ENCODE measurements at places on chromosomes 1 and 21. TPM values are rescaled to one million over a fixed set of nuclear protein-coding genes. Genes with fewer than 3 reads are reported as not detected.

Gene OR6F1
- total RNA-seq: not detected

Gene DDR2
- total RNA-seq: 0.38 TPM

Gene FAM78B
- 0.62 TPM for total RNA-seq

Gene SPATA1
- 1.5 TPM for total RNA-seq

Gene HUNK
- 0.54 TPM for total RNA-seq

Gene HSD11B1
- total RNA-seq: not detected

Gene PCAT6
- 0.80 TPM for total RNA-seq

Gene EVA1C
- 10.9 TPM for total RNA-seq

Gene LAD1
- total RNA-seq: not detected

Gene GRIK3
- total RNA-seq: not detected

Gene S100A16
- not detected for total RNA-seq

Gene KCNE1
- 0.14 TPM for total RNA-seq

Gene GFI1
- 85.0 TPM for total RNA-seq

Gene CCDC181
- total RNA-seq: 0.52 TPM

DNA sequence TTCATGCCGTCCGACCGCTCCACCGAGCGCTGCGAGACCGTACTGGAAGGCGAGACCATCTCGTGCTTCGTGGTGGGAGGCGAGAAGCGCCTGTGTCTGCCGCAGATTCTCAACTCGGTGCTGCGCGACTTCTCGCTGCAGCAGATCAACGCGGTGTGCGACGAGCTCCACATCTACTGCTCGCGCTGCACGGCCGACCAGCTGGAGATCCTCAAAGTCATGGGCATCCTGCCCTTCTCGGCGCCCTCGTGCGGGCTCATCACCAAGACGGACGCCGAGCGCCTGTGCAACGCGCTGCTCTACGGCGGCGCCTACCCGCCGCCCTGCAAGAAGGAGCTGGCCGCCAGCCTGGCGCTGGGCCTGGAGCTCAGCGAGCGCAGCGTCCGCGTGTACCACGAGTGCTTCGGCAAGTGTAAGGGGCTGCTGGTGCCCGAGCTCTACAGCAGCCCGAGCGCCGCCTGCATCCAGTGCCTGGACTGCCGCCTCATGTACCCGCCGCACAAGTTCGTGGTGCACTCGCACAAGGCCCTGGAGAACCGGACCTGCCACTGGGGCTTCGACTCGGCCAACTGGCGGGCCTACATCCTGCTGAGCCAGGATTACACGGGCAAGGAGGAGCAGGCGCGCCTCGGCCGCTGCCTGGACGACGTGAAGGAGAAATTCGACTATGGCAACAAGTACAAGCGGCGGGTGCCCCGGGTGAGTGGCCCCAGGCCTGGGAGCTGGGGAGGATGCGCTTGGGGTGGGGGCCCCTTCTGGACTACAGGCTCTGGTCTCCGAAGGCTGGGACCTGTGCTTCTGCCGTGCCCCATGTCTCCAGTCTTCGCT, 1.1 kb downstream of the SKI start:
- H3K27ac ChIP-seq: peak overlapping the region; percentile 94
- peak; percentile 70 for DNase-seq
- H3K27me3 ChIP-seq: no peaks in the 10 kb centered on the region
- H3K4me1 ChIP-seq: peaks cover 30% of the 10 kb centered on the region
- H3K4me3 ChIP-seq: peak overlapping the region; percentile 97
- H3K36me3 ChIP-seq: peaks cover 28% of the 10 kb centered on the region

DNA sequence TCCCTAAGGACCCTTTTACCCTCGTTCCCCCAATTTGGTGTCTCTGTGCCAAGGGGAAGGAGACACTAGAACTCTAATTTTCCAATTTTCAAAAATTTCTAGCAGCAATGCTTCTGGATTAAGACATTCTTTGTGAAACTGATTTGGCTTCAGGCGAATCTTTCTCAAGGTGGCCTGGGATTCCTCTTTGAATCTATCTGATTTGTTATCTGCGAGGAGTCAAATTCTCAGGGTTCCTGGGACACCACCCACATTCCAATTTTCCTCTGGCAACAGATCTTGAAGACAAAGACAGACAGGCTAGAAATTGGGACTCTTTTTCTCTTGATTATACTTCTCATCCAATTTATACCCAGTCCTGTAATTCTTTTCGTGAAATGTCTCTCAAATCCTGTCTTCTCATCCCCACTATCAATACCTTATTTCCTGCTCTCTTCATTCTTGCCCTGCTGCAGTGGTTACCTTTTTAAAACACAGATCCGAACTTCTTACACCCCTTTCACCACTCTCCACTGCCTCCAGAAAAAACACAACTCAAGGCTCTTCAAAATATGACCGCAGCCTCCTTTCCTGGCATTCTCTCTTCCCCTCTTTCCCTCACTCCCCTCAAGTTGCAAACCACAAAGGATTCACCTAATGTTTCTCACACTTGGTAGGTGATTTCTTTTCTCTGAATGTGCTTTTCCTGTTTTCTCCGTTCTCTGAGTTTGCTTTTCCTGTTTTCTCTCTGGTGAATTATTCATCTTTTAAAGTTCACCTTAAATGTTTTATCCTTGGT, 2.7 kb upstream of the MPZL1 start:
- H3K27ac ChIP-seq: no peak overlapping the region
- peaks cover 11% of the 10 kb centered on the region for H3K27me3 ChIP-seq
- peaks cover 35% of the 10 kb centered on the region for H3K4me1 ChIP-seq
- DNase-seq: no peak

DNA sequence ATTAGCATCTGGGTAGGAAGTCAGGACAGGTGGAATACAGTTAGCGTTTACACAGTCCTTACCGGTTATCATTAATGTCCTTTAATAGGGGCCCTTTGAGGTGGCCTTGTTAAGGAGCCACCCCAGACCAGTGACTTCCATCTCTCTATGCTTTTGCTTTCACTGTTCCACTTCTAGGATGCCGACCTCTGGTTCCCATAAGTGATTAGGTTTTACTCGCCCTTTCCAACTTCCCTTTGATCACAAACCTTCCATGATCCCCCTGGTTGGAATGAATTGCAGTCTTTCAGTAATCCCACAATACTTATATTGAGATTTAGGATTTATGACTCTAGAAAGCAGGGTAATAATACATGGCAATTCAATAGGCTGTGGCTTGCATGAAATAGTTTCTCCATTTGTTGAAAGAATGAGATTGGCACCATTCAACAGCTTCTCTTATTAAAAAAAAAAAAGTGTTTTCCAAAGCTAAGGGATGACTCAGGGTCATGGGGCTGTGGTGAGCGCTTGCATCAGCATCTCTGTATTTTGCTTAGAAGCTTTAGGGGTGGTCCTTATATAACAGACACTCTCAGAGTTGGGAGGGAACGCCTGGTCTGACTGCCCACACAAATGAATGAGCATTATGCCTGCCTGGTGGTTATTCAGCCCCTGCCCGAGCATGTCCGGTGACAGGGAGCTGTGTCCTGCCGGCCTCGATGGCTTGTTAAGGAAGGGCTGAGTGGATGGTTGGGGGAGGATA, 110.5 kb downstream of the CNIH3 start:
- no peaks in the 10 kb centered on the region for H3K36me3 ChIP-seq
- peaks cover 2% of the 10 kb centered on the region for H3K27me3 ChIP-seq
- no peak for DNase-seq
- no peak overlapping the region for H3K4me3 ChIP-seq

- peak overlapping the region; percentile 89 for H3K4me3 ChIP-seq
- peaks cover 4% of the 10 kb centered on the region for H3K27me3 ChIP-seq
- peaks cover 37% of the 10 kb centered on the region for H3K4me1 ChIP-seq
- peak; percentile 68 for DNase-seq
- peaks cover 7% of the 10 kb centered on the region for H3K36me3 ChIP-seq
- peak overlapping the region; percentile 94 for H3K27ac ChIP-seq
Observed at GRCh38 chr1:223845037-223845809, 524 bp downstream of the TP53BP2 start.

GRCh38 chr1:192108161-192108560, 50.1 kb upstream of the RGS18 start:
- DNase-seq: no peak
- H3K27ac ChIP-seq: no peak overlapping the region

DNA sequence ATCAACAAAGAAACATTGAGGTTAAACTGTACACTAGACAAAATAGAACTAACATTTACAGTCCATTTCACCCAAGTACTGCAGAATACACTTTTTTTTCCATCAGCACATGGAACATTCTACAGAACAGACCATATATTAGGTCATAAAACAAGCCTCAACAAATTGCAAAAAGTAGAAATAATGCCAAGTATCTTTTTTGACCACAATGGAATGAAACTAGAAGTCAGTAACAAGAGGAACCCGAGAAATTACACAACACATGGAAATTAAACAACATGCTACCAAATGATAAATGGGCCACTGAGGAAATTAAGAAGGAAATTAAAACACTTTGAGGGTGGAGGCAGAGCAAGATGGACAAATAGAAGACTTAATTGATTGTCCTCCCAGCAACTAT, 8.4 kb upstream of the C1orf185 start:
- H3K4me3 ChIP-seq: no peak overlapping the region
- H3K27me3 ChIP-seq: peaks cover 52% of the 10 kb centered on the region
- H3K36me3 ChIP-seq: no peaks in the 10 kb centered on the region
- no peak for DNase-seq
- no peak overlapping the region for H3K27ac ChIP-seq

DNA sequence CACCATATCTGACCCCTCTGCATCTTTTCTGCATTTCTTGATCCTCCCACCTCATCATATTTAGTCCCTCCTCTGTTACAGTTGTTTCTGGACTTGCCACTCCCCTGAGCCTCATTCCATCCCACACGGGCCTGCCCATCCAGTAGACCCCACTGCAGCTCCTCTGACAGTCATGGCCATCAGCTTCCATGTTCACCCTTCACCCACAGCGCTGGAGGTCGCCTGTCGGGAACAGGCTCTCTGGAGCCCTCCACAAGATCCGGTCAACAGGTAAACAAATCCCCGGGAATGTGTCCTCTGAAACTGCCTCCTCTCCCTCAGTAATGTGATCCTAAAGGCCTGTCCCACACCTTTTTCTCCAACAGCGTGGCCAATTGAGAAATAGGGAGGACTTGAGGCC, 31.3 kb downstream of the SYF2 start:
- no peaks in the 10 kb centered on the region for H3K27me3 ChIP-seq
- H3K4me1 ChIP-seq: peaks cover 14% of the 10 kb centered on the region
- no peak overlapping the region for H3K27ac ChIP-seq

DNA sequence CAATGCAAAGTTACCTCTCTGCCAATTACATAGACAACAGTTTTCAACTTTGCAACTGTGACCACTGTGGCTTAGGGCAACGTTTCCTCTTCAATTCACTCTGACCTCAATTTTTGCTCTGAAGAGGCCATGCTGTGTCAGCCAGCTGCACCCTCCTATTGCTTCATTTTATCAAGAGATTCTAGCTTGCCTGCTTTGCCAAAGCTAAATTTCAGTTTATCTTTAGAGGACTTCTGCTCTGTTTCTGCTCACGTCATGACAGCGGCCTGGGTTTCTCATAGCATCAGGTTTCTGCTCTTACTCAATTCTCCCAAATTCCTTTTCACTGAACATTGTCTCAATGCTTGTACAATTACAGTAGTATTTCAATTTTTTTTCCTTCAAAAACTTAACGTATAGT, 154.6 kb downstream of the PLA2G4A start:
- H3K4me1 ChIP-seq: no peaks in the 10 kb centered on the region
- H3K36me3 ChIP-seq: no peaks in the 10 kb centered on the region
- no peak overlapping the region for H3K4me3 ChIP-seq
- H3K27me3 ChIP-seq: peaks cover 5% of the 10 kb centered on the region

GRCh38 chr1:234134878-234135277, 230.4 kb downstream of the SLC35F3 start:
- no peaks in the 10 kb centered on the region for H3K36me3 ChIP-seq
- no peak overlapping the region for H3K27ac ChIP-seq
- no peak for DNase-seq
- H3K27me3 ChIP-seq: peaks cover 9% of the 10 kb centered on the region

DNA sequence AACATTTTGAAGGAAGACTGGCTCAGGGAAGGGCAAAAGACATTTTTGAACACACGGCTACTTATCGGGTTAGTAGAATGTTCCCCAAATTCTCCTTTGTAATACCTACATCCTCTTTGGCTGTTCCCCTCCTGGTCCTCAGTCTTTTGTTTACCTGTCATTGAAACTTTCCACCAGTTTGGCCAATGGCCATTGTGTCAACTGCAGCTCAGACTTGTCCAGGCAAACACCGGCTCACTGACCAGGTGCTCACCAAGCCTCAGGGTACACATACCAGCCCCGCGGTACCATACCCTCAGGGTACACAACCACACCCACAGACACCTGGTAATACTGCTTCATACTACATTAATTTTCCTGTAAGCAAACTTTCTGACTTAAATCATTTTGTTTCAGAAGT, 84.8 kb upstream of the ZNF648 start:
- H3K4me1 ChIP-seq: peaks cover 16% of the 10 kb centered on the region
- DNase-seq: no peak
- no peak overlapping the region for H3K4me3 ChIP-seq
- no peak overlapping the region for H3K27ac ChIP-seq
- H3K36me3 ChIP-seq: no peaks in the 10 kb centered on the region

GRCh38 chr1:159598196-159598595, 10.6 kb downstream of the APCS start:
- peaks cover 51% of the 10 kb centered on the region for H3K27me3 ChIP-seq
- H3K4me3 ChIP-seq: no peak overlapping the region
- no peaks in the 10 kb centered on the region for H3K36me3 ChIP-seq
- DNase-seq: no peak

DNA sequence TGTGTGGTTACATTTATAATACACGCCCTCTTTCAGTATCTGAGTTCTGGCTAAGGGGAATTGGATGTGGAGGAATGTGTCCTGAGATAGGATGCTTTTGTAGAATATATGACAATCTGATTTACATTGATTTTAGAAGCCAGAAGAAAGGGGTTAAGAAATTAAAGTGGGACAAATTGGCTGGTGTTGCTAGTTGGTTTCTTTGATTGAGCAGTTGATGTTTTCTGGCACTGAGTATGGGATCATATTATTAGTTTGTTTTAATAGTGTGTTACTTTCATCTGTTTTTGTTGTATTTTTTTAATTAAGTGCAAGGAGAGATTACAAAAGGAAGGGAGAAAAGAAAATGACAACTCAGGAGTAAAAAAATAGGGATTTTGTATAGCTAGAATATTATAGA, 1634.7 kb upstream of the B3GALT2 start:
- H3K36me3 ChIP-seq: no peaks in the 10 kb centered on the region
- H3K27me3 ChIP-seq: no peaks in the 10 kb centered on the region
- H3K27ac ChIP-seq: no peak overlapping the region
- no peak for DNase-seq
- no peaks in the 10 kb centered on the region for H3K4me1 ChIP-seq

DNA sequence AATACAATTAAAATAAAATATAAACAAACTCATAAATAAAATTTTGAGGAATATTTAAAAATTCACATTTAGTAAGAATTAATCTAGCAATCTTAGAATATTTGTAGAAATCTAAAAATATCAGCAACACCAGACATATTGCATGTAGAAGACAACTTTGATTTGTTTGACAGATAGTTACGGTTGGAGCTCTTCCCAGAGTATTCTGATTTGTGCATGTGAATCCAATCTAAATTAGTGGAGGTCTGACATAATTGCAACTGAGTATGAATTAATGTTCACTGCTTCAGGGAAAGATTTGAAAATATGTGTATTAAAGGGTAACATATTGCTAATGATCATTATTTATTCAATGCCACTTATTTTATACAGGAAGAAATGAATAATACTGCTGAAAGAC, 1546.2 kb downstream of the BRINP3 start:
- H3K27me3 ChIP-seq: no peaks in the 10 kb centered on the region
- H3K36me3 ChIP-seq: no peaks in the 10 kb centered on the region
- no peak overlapping the region for H3K27ac ChIP-seq
- no peak overlapping the region for H3K4me3 ChIP-seq

GRCh38 chr1:226743259-226743658, 4.2 kb upstream of the ITPKB start:
- H3K27ac ChIP-seq: no peak overlapping the region
- DNase-seq: no peak
- peaks cover 20% of the 10 kb centered on the region for H3K4me1 ChIP-seq
- H3K36me3 ChIP-seq: peaks cover 2% of the 10 kb centered on the region
- no peak overlapping the region for H3K4me3 ChIP-seq
- no peaks in the 10 kb centered on the region for H3K27me3 ChIP-seq

Measured in activated naive CD8-positive, alpha-beta T cell treated with anti-CD3 and anti-CD28 coated beads for 36 hours (primary cell).